ENCODE measurements at places on chromosomes 6 and 20. TPM values are rescaled to one million over a fixed set of nuclear protein-coding genes. Genes with fewer than 3 reads are reported as not detected.

DNA sequence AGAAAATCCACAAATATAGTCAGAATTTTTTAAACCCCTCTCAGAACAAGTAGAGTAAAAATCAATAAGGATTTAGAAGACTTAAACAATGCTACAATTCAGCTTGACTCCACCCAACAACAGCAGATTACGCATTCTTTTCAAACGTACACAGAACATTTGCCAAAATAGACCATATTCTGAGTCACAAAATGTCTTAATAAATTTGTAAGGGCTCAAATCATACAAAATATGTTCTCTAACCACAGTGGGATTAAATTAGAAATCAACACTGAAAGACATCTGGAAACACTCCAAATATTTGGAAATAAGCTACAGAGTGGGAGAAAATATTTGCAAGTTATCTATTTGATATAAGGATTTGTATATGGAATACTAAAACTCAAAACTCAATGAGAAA, 164.2 kb upstream of the AKAP12 start:
- DNase-seq, result no peak

DNA sequence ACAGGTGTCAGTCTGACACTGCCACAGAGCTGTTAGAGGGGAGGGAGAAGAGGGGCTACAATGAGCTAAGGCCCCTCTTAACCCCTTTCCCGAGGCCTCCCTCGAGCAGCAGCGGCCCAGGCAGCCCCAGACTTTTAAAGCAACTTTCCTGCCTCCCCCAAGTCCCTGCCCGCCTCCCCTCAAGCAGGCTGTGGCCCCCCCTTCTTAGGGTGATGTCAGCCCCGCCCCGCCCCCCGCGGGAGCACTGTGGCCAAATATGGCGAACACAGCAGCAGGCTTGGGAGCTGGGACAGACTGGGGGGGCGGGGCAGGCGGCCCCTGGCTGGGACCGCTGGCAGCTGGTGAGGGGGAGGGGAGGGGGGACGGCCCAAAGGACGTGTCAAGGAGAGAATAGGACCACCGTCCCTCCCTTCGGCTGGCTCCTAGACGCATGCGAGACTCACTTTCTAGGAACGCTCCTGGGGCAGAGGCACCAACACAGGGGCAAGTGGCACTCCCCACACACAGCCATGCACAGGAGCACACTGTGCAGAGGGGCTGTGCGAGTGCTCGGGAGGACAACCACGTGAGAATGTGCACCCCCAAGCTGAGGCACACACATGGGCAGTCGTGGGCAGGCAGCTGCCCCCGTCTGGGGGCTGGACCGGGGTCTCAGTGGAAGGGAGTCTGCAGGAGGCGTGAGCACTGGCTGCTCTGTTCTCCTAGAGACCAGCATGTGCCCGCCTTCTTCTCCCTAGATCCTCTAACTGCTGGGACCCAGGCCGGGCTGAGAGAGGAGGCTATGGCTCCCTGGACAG, 6.7 kb downstream of the TEAD3 start:
- no peak for DNase-seq

DNA sequence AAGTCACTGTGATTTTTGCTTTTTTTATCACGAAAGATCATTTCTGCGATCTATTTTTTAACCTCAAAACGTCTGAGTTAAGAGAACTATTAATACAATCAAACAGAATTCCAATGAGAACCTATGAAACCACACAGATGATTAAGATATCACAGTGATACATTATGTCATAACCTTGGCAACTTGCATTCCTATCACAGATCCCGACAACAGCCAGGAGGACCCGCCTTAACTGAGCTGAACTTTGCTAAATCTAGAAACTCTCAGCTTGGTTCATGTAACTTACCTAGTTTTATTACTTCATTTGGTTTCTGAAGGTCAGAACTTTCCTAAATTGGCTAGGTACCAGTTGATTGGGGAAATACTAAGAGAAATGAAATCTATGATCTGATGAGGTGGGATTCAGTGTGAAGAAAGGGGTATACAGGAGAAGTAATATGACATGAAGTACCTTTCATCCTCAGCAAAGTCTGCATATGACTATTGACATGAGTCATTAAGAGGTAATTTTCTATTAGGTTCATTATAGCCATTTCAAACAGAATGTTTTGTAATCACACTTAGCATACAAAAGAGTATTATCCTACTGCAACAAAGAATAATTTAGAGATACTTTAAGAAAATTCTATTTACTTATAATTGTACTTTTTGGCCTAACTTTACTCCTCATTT, 11.2 kb downstream of the LYRM4 start:
- no peak for DNase-seq

DNA sequence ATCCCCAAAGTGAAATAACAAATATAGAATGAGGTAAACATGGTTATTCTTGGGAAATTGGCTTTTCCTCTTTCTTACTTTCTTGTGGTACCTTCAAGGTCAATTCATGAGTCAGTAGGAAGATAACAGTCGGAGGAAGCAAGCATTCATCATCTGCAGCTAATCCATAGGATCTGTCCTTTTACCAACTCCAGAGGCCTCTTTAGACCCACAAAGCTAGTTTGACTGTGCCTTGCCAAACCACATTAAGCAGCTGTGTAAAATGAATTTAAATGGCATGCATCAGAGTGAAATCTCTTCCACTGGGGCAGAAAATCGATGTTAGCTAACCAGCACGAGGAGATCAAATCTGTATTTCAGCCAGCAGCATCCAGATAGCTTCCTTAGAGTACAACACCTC, 171.3 kb downstream of the TMEM242 start:
- peak; percentile 78 for DNase-seq

- no peak for DNase-seq
Measured at GRCh38 chr20:22430746-22431168, 153.6 kb downstream of the FOXA2 start.

GRCh38 chr6:150745896-150746295, 119.6 kb upstream of the MTHFD1L start:
- DNase-seq, result no peak

DNA sequence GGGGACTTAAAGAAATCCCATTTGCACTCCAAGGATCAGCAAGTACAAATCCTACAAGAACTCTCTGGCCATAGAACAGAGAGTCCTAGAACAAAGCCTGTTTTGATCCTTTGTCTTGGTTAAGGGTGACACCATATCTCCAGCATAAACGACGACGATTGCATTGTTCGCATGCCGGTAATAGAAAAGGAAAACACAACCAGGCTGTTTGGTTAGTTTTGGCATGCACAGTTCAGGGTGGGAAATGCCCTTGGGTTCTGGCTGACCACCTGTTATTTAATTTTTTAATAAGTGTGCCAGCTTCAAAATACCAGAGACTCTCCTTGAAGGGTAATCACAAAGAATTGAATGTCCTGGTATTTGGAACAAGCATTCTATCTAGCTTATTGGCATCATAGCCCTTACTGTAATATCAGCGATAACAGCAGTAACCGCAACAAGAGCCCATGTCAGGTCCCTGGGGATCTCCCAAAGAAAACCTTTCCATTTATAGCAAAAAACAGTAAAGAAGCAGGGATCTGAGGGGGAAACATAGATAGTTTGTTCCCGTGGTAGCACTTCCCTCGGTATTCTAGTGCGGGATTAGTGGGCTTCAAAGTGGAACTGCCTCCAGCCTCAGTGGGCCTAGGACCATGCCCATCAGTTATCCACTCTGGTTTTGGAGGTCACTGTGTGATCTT, 77.1 kb downstream of the TMEM170B start:
- DNase-seq, result peak; percentile 76

DNA sequence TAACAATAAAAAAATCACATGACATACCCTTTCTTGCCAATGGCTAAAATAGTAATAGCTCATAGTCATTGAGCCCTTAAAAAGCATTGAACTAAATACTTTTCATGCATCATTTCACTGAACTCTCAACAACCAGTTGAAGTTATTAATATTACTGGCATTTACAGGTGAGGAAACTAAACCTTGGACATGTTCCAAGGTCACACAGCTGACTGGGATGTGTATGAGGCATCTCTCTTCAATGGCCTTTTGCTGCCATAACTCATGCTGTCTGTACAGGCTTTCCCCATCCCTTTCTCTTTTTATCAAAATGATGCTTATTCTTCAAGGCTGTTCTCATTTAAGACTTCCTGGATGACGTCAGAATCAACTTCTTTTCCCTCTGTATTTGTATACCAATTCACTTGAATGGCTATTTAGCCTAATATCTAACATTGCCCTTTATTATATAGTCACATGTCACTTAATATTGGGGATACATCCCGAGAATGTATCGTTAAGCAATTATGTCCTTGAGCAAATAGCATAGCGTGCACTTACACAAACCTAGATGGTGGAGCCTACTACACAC, 476.4 kb downstream of the KIF16B start:
- DNase-seq, result no peak

DNA sequence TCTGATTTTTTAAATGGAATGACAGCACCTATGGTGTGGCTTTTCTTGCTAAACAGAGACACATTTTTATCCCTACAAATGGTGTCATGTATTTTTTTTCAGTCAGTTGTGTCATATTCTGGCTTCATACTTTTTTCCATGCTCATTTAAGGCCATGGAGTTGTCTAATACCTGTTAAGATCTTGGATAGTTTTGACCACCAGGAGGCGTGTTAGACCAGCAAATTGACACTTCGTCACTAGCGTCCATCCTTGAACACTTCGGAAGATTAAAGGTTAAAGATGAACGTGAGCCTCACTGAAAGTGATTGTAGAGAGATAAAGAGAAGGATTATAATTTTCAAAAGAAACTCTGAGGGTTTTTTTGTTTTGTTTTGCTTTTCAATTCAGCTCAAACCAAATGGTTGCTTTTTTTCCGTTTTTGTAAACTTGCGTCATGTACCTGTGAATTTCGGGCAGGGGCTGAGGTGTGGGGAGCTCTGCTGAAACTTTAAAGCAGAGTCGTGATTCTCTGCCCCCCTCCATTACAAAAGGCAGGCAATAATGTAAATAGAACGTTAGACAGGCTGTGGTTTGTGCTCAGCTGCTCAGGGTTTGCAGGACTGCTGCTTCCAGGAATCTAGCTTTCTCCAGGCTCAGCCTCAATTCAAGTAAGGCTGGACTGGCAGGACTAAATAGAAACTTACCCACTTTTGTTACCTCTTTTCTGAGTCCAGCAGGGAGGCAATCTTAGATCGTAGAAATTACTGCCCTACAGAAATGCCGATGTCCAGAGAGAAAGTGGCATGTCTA, 245.1 kb downstream of the FOXA2 start:
- DNase-seq, result peak; percentile 81

DNA sequence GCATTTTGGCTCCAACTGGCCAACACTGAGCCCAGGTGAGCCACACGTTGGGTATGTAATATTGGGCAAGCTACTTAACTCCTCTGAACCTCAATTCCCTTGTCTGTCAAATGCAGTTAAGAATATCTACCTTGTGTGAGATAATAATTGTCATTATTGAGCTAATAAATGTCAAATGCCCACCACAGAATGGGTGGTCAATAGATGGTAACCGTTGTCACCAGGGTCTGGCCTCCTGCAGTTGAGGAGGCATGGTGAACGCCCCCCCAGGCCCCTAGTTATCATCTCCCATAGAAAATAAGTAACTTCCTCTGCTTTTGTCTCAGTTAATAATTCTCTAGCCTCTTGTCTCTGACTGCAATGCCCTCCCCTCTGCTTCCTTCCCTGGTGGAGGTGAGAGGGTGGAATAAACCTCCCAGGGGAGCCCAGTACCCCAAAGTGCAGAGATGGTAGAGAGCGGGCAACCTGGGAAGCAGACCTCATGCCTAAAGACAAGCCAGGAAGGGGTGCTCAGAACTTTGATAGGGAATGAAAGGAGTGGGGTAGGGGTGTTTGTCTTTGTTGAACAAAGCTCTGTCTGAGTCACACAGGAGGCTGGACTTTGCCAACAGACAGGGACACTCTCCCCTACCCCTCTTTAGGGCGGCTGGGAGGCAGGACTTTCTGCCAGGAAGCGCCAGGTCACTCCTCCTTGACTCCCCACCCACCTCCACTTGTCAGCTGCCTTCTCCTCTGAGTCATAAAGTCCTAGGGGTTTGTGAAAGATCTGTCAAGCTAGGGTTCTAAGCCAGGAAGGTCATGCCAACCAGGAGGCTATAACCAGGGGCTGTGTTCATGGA, 1.3 kb upstream of the UNC5CL start:
- DNase-seq, result peak; percentile 17

DNA sequence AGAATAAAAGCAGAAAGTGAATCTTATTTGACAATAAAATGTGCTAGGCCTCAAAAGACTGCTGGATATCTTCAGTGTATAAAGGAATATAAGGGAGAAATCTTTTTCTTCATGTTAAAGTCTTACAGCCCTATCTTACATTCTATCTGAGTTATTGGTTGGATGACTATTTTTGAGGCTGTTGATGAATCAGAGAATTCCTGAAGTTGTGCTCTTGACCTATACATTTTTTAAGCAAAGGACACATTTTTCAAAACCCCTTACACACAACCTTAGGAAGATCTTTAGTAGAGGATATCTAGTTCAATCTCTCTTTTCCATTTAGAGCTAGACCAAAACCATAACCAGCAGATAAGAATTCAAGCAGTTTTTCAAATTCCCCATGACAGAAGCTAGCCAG, 10.9 kb upstream of the CGA start:
- DNase-seq, result no peak

DNA sequence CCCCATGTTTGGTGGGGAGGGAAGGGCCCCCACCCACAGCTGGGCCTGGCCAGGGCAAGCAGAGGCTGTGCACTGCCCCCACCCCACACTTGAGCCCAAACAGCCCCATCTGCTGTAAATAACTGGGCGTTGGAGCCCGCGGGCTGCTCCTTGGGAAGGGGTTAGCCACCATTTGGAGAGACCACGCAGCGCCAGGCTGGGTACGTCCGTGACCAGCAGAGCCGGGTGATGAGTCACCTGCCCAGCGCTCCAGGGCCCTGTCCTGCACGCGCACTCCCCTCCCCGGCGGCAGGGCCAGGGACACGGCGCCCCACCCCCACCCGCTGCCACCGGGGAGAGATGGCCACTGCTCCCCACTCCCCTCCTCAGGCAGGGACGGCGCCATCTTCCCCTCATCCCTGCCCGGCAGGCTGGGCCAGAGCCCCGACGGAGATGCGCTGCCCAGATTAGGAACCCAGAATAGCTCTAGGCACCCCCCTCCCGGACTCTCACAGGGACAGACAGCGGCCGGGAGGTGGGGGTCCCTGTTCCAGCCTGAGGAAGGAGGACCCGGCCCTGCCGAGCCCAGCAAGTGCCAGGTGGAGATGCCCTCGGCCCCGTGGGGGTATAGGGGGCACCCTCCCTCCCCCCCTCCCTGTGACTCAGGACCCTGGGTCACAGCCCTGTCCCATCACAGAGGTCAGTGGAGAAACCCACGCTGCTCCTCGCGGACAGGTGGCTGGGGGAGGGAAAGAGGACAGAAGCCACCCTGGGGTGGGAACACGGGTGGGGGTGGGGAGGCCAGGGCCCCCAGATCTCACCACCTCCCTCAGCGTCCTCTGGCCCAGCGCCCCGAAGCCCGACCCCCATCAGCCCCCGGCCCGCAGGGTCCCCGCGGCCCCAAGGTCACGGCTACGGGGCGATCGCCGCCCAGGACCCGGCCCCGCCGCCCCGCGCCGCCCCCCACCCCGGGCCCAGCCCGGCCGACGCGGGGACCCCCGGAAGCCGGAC, 642 bp downstream of the EEF1A2 start:
- peak; percentile 24 for DNase-seq

- DNase-seq, result no peak
Measured at GRCh38 chr6:38220069-38220723, 400.7 kb downstream of the ZFAND3 start.

GRCh38 chr6:145427232-145427631, 308.1 kb downstream of the EPM2A start:
- DNase-seq, result no peak

GRCh38 chr6:43812850-43813578, 43.0 kb downstream of the VEGFA start:
- no peak for DNase-seq

Gene ACTL10
- total RNA-seq, result 1.3 TPM

Gene FBXO5
- 4.0 TPM for total RNA-seq

Gene PTGIS
- total RNA-seq, result 0.44 TPM

Gene MMP24
- total RNA-seq, result 0.20 TPM

Gene AVP
- not detected for total RNA-seq

Gene MAS1
- total RNA-seq, result not detected

Measured in lung microvascular endothelial cell (primary cell).